ENCODE measurements at places on chromosomes 11 and 22. TPM values are rescaled to one million over a fixed set of nuclear protein-coding genes. Genes with fewer than 3 reads are reported as not detected.

The FAM227A gene
- total RNA-seq = 8.8 TPM

The ABTB2 gene
- total RNA-seq = 12.7 TPM

The FGF19 gene
- 2.0 TPM for total RNA-seq

DNA sequence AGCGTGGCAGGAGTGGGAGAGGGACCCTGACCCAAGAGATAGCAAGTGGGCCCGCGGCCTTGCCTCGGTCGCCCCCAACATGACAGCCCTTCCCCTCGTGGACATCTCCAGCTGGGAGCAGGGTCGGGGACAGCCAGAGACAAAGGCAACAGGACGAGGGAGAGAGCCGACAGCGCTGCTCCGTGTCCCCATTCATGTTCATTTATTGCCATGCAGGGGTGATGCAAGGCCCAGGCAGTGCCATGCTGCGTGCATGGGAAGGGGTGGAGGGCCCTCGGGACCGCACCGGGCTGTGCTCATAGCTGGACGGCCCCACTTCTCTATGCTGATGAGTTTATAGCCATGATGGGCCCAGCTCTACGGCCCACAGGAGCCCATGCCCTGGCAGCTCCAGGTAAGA, 12.7 kb downstream of the MRPL23 start:
- no peaks in the 10 kb centered on the region for H3K36me3 ChIP-seq
- no peak for DNase-seq
- no peaks in the 10 kb centered on the region for H3K4me1 ChIP-seq
- no peaks in the 10 kb centered on the region for H3K27me3 ChIP-seq

- no peak overlapping the region for H3K27ac ChIP-seq
- no peaks in the 10 kb centered on the region for H3K36me3 ChIP-seq
- H3K27me3 ChIP-seq = no peaks in the 10 kb centered on the region
- H3K4me1 ChIP-seq = no peaks in the 10 kb centered on the region
- no peak for DNase-seq
- H3K4me3 ChIP-seq = no peak overlapping the region
Observed at GRCh38 chr11:19253817-19254216, 13.1 kb upstream of the E2F8 start.
